ENCODE measurements at places on chromosomes 7 and 10.

DNA sequence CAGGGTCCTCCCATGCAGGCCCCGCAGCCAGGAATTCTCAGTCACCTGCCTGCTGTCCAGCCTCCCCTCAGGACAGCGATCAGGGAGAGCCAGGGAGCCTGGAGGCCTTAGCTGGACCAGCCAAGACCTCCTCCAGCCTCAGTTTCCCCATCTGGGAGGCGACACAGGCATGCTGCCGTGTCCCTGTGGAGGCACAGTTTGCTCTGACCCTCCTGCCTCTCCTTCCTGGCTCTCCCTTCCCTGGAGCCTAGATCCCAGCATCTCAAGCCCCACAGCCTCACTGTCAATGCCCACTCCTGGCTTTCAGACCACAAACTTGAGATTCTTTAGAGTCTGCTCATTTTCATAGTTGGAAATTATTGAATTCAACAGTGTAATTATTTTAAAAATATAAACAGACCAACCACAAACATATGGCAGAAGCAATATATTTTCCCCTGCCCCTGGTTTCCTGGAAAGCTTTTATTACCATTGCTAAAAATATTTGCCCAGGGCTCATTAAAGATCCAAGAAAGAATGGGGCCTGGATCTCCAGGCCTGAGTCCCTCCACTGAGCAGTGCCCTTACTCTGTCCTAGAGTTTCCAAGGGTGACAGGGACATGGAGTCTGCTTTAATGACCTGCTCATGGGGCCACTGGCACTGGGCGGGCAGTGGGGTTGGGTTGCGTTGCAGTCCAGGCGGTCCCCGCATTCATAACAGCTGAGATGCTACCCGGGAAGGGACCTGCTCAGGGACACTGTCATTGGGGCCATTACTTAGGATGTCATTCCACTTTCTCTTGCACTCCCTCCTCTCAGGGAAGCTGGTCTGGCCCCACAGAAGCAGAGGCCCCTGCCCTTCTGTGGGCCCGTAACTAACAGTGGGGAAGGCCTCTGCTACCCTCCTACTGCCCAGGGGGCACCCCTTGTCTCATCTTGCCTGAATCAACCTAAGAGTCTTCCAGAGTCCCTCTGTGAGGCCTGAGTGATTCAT is 81.6 kb upstream of the CHST15 start:
- no peak for DNase-seq

DNA sequence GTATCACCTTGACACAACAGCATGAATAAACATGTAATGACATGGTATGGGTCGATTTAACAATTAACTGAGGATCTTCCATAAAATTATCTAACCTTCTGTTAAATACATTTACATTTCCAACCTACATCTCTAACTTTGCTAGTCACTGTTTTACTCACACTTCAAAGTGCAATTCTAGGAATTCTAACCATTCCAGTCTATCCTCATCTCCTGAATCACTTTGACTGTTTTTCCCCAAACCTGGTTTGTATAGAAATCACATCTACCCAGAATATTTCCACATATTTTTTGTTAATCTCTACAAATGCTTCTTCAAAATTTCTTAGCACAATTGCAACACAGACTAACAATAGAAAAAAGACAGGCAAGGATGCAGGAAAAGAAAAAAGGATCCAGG is 6.2 kb downstream of the ABI1 start:
- DNase-seq = no peak

- no peak for DNase-seq
These were observed 14.2 kb downstream of the TFAM start for GRCh38 chr10:58399410-58399809.

DNA sequence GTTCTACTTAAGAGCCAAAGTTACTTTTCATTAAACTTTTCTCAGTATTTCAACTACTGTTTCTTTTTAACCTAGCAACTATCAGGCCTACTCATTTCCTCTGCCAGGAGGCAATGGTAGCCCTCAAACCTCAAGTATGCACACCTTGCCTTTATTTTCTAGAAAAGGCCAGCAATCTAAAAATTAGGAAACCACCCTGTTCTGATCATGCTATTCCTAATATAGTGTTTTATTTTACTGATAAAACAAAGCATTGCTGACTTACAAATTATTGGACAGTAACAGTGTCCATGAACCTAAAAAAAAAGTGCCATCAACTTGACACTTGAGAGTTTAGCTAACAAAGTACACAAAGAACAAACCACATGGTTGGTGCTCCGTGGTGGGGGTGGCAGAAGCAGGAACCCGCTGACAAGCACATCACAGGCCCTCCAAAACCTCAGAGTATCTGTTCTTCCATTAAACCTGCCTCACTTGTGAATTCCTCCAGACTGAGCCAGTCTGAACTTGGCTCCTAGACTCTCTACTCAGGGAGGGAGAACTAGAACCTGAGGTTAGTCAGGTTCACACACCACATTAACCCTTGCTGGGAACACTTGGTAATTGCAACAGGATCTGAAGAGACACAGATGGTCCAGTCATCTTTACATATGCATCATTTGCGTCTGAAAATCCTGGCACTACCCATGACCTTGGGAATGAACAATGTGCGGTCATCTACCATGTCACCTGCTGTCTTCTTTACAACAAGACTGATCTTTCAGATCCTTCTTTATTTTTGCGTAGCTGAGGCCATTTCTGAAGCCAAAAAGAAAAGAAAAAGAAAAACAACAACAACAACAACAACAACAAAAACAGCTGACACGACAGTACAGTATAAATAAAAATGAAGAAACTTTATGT is 31.9 kb downstream of the PIP4K2A start:
- DNase-seq = peak; percentile 37

DNA sequence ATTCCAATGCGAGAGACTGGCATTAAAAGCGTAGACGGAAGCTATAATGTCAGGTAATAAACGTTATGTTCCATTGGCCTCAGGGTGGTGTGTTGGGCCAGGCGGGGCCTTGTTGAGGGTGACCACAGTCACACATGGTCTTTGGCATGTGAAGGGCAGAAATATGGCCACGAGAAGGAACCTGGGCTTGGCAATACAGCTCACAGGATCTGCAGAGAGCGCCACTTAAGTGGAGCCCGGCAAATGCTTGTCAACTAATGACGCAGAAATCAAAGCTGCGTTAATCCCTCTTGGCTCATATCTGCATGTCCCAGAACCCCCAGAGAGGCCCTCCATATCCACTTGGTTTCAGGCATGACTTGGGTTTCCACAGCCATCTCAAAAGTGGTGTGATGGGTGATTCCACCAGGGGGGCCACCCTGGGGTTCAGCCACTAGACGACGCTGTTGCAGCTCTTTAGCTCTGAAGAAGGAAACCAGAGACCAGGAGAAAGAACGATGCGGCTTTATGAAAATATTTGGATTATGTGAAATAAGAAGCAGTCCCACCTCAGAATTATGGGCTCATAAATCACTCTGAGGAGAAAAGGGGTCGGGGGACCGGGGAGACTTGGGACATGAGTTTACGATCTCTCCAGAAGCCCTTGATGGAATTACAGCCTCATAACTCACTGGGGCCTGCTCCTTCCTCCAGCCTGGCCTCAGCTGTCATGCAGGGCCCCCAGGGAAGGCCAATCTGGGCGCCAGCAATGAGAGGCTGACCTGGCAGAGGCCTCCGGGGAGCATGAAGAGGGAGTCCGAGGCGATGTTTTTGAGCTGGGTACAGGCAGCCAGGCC is 462.5 kb downstream of the PLXNA4 start:
- no peak for DNase-seq

- DNase-seq = no peak
These were observed 384.2 kb upstream of the FOXK1 start for GRCh38 chr7:4297918-4298219.

DNA sequence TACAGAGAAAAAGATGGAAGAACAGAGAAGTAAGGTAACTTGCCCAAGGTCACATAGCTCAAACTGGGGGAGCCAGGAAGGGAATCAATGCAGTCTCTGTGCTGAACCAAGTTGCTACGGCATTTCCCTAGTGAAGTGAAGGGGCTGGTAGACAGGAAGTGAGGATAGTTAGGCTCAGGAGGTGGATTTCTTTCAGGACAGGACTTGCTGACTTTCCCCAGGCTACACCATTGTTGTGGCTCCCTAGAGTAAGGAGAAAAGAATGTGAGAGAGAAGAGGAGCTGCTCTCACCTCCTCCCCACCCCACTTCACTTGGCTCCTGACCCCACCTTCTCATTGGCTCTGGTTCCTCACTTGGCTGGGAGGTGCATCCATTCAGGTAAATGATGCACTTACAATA is 316.9 kb downstream of the INHBA start:
- DNase-seq = no peak

GRCh38 chr10:131908151-131908550 is 7.3 kb downstream of the PPP2R2D start:
- DNase-seq = no peak

DNA sequence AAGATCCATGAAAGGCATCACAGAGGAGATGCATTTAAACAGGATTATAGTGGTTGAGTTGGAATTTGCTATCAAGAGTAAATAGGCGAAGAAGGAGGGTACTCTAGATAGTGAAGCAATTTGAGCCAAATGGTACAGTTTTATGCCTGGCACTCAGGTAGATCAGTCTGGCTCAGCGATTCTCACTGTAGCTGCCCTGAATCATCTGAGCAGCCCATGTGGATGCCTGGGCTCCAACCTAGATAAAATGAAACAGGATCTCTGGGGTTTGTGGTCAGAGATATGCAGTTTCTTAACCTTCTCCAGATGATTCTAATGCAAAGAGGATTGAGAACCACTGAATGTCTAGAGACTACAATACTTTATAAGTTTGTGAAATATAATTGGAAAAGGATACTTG is 282.0 kb upstream of the FZD1 start:
- DNase-seq = no peak

- no peak for DNase-seq
These were observed 4.8 kb upstream of the ADAP1 start for GRCh38 chr7:959271-959670.

DNA sequence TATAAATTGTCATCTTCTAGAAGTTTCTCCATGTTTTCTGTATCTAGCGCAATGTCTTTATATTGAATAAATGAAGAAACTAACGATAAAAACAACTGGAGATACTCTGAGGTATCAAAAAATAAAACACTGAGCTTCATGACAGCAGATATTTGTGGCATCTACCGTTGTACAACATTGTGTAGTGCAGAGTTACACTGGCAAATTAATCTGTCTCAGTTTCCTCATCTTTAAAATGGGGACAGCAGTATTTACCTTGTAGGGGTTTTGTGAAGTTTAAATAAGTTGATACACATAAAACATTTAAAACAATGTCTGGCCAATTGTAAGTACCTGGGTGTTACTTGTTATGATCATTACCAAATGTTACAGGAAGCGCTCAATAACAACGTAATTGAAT is 10.4 kb downstream of the ITGB1 start:
- DNase-seq = no peak

- no peak for DNase-seq
These were observed 4.6 kb downstream of the FASTK start for GRCh38 chr7:151075978-151076426.

GRCh38 chr7:135210888-135211178 is 493 bp downstream of the WDR91 start:
- no peak for DNase-seq

DNA sequence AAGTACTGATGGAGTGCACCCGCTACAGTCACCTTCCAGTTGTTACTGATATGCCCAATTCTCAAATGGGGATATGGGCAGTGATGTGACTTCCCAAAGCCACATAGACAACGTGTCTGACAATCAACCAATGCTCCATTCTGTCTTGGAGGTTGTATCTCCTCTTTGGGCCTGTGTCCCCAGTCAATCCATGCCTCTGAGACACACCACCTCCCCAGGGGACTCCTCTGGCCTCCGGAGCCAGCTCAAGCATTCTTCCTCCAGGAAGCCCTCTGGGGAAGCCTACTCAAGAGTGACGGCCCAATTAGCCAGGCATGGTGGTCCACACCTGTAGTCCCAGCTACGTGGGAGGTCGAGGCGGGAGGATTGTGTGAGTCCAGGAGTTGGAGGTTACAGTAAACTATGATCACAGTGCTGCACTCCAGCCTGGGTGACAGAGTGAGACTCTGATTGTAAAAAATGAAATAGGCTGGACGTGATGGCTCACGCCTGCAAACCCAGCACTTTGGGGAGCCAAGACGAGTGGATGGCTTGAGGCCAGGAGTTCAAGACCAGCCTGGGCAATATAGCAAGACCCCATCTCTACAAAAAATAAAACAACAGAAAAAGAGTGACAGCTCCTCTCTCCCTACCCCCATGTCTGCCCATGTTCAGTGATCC is 99.5 kb upstream of the TNRC18 start:
- DNase-seq = no peak

DNA sequence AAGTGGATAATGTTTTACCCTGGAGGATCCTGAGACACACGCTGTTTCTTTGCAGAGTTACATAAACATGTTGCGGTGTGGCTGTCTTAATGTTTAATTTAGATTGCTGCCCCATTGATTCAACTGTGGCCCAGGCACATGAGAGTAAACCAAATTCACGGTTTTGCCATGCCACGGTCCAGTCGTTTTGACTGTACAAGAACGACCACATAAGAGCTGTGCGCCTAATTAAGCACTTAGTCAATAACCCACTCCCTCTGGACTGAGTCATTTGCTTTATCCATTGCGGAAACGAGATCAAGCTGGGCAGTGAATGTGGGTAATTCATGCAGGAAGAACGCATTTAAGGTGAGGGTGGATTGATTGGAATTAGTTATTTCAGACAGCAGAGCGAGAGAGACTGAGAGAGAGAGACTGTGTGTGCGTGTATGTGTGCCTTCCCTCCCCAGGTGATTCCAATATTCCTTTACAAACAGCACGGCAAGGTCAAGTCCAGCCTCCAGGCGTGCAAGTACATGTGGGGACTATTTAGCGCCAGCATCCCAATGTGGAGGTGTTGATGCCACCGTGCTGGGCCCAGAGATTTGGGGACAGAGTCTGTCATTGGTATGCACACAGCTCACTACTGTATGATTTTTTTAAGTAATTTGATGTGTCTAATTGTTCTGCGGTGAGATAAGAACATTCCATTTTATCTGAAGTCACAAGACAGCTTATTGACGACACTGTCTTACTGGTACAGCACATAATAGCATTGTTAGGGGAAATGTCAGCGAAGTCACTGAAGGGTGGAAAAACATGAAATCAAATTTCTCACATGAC is 8.4 kb upstream of the TEX36 start:
- no peak for DNase-seq

DNA sequence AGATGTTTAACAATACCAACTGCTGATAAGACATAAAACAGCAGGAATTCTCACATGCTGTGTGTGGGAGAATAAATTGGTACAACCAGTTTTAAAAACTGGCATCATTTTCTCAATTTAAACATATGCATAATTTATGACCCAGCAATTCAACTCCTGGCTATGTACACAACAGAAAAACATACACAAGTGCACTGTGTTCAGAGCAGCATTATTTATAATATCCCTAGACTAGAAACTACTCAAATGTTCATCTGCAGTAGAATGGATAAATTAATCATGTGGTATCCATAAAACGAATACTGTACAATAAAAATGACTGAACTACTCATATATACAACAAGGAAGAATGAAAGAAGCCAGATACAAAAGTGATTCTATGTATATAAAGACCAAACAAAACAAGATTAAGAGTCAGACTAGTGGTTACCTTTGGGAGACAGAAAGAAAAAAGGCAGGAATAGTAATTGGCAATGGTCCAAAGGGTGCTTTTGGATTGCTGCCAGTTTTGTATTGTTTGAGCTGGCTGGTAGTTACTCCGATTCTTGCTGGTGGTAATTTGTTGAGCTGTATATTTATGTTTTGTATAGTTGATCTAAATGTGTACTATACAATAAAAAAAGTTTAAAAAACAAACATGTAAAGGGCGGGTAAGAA is 306.0 kb downstream of the TFEC start:
- no peak for DNase-seq

GRCh38 chr7:69177941-69178494 is 420.3 kb upstream of the AUTS2 start:
- no peak for DNase-seq
